ENCODE measurements at places on chromosomes 4 and X. TPM values are rescaled to one million over a fixed set of nuclear protein-coding genes. Genes with fewer than 3 reads are reported as not detected.

DNA sequence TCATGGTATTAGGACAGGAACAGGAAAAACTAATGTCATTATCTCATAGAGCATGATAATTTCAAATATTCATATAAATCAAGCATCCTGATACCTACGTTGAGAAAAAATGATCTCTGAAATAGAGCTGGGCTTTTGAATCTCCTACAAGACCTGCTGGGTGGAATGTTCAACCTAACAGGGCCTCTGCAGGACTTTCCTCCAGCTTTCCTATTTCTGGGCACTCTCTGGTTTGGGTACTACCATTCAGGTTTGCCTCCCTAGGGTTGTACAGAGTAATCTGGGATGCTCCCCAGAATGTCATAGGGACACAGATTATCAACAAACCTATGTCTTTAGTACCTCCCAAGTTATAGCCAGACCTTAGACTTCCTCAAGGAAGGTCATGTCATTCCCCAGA, 108.9 kb downstream of the CDS1 start:
- DNase-seq: no peak

The ZNF141 gene
- 1.0 TPM for total RNA-seq

The OCIAD2 gene
- 14.3 TPM for total RNA-seq

The PRRG1 gene
- 23.4 TPM for total RNA-seq

GRCh38 chr4:65668201-65669089, 1.8 kb downstream of the EPHA5 start:
- peak; percentile 25 for DNase-seq

The SOWAHB gene
- total RNA-seq: not detected

The PRSS12 gene
- total RNA-seq: 9.7 TPM

GRCh38 chrX:45524805-45525204, 324.1 kb upstream of the DIPK2B start:
- DNase-seq: no peak

Measured in SJSA1 (cell line).